ENCODE measurements at places on chromosomes 4 and X.

GRCh38 chr4:112516066-112516470, at the start of gene NEUROG2:
Gene NEUROG2 (minus strand): TSS chr4:112516180. CDS start chr4:112515475, 705 bp downstream.
- no peak for DNase-seq

DNA sequence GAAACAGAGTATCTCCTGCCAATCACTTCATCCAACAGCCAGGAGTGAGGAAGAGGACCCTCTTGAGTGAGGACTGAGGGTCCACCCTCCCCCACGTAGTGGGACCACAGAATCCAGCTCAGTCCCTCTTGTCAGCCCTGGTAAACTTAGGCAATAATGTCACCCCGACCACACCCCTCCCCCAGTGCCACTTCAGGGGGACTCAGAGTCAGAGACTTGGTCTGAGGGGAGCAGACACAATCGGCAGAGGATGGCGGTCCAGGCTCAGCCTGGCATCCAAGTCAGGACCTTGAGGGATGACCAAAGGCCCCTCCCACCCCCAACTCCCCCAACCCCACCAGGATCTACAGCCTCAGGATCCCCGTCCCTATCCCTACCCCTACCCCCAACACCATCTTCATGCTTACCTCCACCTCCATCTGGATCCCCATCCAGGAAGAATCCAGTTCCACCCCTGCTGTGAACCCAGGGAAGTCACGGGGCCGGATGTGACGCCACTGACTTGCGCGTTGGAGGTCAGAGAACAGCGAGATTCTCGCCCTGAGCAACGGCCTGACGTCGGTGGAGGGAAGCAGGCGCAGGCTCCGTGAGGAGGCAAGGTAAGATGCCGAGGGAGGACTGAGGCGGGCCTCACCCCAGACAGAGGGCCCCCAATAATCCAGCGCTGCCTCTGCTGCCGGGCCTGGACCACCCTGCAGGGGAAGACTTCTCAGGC, at the start of the genes CSAG1 and MAGEA12:
TSS of gene CSAG1 (minus strand) at position 461 of the 715 bp plus-strand sequence. CDS start 1,261 bp downstream, outside the sequence.
TSS of gene MAGEA12 (plus strand) at position 497 of the 715 bp plus-strand sequence. CDS start 2,405 bp downstream, outside the sequence.
- DNase-seq: no peak

DNA sequence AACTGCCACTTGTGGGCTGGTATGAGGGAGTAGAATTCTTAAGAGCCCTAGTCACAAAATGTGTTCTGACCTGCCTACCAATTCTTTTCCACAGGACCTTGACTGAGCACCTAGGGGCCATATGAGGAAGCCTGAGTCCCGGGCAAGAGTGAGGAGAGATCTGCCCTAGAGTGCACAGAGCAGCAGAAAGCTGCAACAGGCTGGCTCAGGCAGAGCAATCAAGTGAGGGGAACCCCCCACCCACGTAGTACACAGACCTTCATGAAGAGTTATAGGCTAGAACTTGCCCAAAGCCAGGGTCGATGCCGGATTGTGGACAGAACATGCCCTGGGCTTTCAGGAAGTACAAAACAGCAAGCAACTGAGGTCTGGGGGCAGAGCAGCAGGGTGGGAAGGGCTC, 117.0 kb downstream of the SPOCK3 start:
- DNase-seq: no peak

GRCh38 chr4:96131186-96131585, 291.3 kb downstream of the PDHA2 start:
- no peak for DNase-seq

DNA sequence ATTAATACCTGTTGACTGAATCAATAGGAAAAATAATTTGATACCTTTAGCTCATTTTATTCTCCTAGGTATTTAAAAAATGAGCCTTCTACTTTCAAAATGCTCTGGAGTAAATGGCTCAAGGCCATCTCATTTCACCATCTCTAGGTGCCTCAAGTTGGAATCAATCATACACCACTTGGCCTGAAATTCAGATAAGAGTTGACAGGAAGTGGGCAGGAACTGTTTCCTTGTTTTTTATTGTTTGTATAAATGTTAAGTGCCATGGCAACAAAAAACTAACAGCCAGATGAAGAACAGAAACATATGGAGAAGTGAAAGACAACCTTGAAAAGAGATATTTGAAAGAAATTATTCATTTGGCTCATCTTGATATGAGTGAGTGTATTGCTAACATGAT, 12.4 kb downstream of the LIMCH1 start:
- no peak for DNase-seq

DNA sequence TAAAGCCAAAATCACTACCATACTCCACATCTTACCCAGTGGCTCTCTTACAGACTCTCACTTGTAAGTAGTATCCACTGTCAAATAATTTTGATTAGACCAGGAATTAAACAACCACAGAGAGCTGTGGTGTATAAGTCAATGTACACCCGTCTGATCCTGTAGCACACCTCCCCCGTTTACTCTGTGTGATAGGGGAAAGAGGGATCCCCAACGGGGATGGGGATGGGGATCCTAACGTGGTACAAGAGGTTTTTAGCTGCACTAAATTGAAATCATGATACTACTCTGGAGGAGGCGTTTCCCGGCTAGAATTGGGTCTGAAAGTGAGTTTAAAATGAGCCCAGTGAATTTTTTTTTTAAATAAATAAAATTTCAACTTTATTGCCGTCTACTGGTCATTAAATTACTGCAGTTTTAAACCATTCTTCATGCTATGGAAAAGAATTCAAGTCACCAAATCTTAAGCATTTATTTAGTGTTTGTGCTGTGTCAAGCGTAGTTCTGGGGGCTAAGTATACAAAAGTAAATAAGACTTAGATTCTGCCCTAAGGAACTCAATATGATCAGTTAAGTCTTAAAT, 76.6 kb downstream of the INTS12 start:
- peak; percentile 3 for DNase-seq

DNA sequence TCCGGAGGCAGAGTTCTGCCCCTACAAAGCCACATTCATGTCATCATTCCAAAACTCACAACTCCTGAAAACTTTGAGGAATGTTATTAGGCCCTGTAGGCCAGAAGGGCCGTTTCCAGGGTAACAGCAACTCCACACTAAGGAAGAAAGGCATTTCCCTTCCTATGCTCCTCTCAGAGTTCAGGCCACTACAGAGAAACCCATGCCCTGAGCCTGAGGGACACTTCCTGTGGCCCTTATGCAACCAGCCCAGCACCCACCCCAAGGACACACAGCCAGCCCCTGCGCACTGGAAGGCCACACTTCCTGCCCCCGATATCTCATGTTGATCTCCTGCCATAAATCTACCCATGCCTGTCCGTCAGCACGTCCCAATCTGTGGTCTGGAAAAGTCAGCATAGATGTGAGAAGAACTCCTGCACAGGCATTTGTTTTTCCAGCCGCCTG, 289.3 kb downstream of the BCOR start:
- no peak for DNase-seq

DNA sequence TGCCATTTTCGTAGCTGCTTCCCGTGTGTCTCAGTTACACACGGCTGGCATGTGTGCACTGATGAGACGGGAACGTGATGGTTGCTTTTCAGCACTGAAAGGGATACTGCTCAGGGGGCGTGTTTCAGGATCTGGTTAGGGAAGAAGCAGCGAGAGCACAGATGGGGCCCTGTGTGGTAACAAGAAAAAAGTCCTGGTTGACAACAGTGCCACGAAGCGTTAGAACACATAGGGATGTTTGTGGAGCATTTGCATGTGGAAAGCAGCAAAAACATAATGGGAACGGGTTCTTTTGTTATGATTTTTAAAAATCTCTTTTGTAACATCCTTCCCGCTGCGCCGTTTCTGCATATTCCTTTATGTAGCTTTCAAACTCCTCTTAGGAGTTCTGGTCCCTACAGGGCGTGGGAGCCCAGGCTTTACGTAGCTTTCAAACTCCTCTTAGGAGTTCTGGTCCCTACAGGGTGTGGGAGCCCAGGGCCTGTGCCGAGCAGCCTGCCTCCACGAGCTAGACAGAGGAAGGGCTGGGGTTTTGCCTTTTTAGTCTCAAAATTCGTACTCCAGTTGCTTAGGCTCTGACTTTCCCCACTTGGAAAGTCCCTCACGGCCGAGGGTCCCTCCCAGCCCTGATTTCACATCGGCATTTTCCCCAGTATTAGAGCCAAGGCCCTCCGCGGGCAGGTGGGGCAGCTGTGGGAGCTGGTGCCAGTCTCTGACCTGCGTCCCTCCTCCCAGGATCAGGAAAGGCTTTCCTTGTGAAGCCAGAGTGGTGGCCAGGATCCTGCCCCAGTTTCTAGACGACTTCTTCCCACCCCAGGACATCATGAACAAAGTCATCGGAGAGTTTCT, 11.0 kb upstream of the MSANTD1 start:
- no peak for DNase-seq

DNA sequence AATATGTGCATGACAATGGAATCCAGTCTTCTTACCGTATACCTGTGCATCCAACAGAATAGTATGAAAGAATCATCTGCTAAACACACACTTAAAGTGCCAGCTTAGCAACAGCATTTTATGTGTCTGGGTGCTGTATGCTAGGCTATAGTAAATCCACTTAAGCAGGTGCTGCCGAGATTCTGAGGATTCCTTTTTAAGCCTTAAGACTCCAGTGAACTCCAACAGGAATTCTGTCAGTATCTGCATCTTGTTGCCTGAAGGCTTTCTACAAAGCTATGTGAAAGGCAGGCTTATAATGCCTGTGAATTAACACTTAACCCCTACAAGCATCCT, 1076.4 kb upstream of the PABPC4L start:
- DNase-seq: no peak

DNA sequence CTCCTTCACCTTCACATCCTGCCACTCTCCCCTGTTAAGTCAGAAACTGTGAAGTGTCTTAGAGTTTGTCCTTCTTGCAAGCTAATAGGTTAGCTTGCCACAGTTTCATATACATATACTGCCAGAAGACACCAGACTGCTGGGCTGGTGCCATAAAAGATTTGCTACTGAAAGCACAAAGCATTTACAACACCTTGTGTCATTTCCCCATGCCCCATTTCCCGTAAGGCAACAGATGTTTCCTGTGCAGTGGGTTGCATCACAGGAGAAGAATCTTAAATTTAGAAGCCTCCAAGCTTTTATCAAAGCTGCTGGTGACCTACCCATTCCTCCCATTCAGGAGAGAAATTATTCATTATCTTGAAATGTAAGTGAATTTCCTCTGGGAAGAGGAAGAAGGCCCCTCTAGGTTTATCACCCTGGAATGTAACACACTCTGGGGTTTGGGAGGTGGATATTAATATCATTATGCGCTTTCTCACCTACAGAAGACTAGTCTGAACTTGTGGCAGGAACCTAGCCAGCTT, 34.5 kb upstream of the RAB33B start:
- no peak for DNase-seq

- no peak for DNase-seq
Measured at GRCh38 chr4:183407635-183408464, 36.6 kb upstream of the CDKN2AIP start.

Measured in NCI-H2107 (cell line).